ENCODE measurements at places on chromosomes 16 and 17. TPM values are rescaled to one million over a fixed set of nuclear protein-coding genes. Genes with fewer than 3 reads are reported as not detected.

Gene HS3ST3A1
- 2.2 TPM for polyA plus RNA-seq

Gene TM4SF5
- polyA plus RNA-seq = not detected

- DNase-seq = no peak
Observed at GRCh38 chr16:27402964-27403600, 1.1 kb downstream of the IL21R start.

GRCh38 chr16:74309789-74310781, 13.5 kb downstream of the PSMD7 start:
- no peak for DNase-seq

GRCh38 chr16:57308041-57308440, 23.6 kb upstream of the PLLP start:
- DNase-seq = no peak
